Colonic mucosa (tissue), 4 donors: ENCODE measurements at places on chromosomes 13 and 19. TPM values are rescaled to one million over a fixed set of nuclear protein-coding genes. Genes with fewer than 3 reads are reported as not detected.

GRCh38 chr19:45753548-45753947 lies 15.5 kb downstream of the SIX5 start:
- DNase-seq: no peak

Gene KLK7
- not detected for total RNA-seq

DNA sequence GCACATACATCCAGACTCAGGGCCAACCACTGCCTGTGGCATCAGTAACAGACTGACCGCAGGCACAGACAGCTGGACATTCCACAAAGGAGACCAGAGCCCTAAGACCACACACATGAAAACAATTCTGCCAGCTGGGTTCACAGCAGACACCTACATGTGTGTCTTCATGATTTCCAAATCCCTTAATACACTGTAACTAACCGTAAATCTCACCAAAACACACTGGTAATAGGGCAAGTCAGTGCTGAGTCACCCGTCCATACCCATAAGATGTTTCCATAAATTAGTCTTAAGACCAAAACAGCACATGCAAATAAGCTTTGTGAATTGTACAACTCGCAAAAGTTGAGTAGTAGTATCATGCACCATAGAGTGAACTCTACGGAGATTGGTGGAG lies 65.4 kb downstream of the TUBGCP3 start:
- DNase-seq: no peak

DNA sequence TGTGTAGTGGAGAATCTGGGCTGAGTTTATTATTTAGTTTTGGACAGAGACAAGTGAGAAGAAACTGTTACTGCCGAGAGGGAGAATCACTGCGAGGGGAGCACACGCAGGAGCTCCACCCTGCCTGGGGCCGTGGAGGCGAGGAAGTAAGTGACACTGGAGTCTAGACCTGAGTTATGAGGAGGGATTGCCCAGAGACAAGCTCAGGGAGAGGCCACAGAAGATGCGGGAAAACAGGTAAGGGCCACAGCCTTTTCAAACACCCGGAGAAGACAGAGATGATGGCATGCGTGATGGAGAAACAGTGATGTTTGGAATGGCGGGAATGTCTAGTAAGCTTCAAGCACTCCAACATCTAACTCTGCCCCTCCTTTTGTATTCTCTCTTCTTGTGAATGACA lies 84.1 kb downstream of the TNFSF11 start:
- DNase-seq: no peak

DNA sequence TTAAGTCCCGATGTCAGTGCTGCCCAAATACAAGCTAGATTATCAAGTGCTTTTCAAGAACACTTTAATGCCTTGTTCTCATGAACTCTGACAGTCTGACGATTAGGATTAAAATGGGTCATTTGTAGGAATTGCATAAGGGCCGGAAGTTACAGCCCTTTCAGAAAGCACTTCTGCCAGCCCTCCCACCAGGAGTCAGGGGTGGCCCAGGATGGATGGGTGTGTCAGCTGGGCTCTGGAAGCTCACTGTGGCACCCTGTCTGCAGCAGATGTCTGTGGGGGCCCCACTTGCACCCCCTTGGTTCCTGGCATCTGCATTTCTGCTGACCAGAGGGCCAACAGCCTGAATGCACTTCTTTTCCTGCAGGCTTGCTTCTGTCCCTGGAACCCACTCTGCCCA lies 712.7 kb downstream of the UQCRFS1 start:
- DNase-seq: no peak

DNA sequence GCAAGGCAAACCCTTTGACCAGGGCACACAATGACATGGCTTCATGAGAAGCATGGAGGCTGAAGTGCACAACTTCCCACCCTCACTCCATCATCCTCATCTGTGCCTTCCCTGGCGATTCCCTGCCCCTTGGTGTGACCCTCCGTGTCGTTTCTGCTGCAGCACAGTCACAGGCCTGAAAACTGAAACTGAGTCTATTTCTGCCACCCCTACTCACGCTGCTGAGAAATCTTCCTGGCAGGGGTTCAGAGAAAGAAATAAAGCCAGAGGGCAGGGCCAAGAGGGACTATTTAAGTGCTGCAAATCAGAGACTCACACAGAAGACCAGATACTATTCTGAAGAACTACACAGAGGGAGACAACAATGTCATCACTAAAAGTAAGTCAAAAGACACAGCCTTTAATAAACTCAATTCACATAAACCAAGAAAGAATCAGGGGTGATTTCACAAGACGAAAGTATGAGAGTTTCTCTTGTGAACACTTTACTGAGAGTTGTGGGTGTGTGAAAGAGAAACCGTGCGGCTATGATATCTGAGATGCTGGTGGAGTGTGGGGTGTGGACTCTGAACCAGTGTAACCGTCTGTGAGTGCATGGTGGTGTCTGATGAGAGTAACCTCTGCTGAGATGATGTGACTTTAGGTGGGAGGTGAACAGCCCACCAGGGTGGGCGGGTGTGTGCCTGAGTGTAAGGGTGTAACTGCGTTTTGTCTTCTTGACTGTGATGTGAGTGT lies 23.5 kb downstream of the LGALS16 start:
- no peak for DNase-seq

DNA sequence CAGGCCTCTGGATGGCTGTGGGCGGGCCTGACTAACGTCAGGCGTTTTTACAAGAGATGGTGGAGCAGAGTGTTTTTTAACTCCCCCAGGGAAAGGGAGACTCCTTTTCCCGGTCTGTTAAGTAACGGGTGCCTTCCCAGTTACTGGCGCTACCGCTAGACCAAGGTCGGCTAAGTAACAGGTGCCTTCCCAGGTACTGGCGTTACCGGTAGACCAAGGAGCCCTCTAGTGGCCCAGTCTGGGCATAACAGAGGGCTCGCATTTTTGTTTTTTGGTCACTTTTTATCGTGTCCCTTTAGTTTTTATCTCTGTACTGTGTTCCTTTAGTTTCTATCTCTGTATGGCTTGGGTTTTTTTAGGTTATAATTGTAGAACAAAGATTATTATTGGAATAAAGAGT lies 10.0 kb downstream of the ZNF383 start:
- no peak for DNase-seq

- no peak for DNase-seq
Measured at GRCh38 chr13:89518289-89519077, 1829.0 kb upstream of the MIR17HG start.

DNA sequence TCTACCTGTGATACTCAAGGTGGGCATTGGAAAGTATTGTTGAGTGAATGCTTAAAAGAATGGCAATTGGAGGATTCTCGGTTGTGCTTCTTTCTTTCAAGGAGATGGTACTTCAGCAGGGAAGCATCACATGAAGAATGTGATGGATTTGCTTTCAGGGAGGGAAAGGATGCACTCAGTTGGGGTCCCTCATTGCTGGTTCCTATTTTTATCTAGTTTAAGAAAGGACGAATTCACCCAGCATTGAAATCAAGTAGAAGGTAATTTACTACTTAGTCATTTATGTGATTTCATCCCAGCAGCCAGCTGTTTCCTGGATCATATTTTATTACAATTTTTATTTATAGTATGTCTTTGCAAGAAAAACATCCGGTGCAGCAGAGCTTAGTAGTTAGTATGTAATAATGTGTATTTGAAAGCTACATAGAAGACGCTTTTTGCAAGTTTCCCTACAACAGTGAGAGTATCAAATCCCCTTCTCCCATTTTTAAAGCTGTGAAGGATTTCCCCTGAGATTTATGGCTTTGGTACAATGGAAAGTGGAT lies 417.9 kb downstream of the GPC5 start:
- DNase-seq: no peak

Gene SCEL
- total RNA-seq: 2.3 TPM

Gene ZNF382
- 0.37 TPM for total RNA-seq

DNA sequence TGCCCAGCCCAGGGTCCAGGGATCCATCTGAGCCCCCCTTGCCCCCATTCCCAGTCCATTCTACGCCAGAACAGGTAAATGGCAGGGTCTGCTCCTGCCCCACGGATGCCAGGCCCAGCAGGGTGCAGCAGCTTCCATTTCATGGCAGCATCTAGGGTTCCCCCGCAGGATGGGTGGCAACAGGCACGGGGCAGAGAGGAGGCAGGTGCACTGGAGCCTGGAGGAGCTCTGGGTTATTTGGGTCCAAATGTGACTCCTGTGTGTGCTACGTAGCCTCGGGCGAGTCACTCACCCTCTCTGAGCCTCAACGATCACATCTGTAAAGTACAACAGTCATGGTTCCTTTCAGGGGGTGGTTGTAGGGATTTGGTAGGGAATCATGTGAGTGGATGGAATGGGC lies 27.4 kb downstream of the IL12RB1 start:
- DNase-seq: no peak

DNA sequence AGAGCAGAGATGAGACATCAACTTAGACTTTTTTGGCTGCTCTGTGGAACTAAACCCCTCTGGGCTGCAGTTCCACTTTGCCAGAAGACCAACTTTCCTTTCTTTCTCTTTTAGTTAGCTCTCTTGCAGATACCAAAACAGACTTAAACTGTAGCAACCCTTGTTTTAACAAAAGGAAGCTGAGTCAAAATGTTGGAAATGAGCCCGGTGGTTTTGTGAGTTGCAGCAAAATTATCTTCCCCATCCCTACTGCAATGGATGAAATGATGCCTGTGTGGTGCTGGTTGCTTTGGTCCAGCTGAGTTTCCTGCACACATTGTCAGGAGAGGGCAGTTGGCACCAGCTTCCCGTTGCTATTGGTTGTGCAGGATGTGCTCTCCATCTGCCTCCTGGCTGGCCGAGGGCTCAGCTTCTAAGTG lies 115.3 kb downstream of the LRCH1 start:
- DNase-seq: peak; percentile 44

DNA sequence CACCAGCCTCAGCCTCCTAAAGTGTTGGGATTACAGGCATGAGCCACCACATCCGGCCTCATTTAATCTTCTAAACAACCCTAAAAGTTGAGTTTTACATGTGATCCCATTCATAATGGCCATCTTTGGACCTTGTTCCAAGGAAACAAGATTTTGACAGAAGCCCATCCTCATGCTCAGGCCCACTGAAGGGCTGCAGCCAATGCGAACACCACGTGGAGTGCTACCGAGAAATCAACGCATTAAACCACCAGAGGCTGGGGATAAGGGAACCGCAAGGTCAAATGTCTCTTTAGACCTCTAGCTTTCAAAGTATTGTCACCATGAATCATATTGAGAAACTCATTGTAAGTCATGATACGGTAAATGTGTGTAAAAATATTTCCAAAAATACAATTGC lies 49.4 kb upstream of the DOCK9 start:
- DNase-seq: no peak

Gene CEACAM19
- total RNA-seq: 6.1 TPM

Gene SIGLEC12
- total RNA-seq: 0.15 TPM

- no peak for DNase-seq
Measured at GRCh38 chr19:4568886-4569285, 9.4 kb upstream of the SEMA6B start.

Gene UHRF1
- 6.3 TPM for total RNA-seq
